ENCODE measurements at places on chromosomes 7 and 10.
A peak's percentile ranks its signal among the peaks of the same experiment; 100 is the strongest.

DNA sequence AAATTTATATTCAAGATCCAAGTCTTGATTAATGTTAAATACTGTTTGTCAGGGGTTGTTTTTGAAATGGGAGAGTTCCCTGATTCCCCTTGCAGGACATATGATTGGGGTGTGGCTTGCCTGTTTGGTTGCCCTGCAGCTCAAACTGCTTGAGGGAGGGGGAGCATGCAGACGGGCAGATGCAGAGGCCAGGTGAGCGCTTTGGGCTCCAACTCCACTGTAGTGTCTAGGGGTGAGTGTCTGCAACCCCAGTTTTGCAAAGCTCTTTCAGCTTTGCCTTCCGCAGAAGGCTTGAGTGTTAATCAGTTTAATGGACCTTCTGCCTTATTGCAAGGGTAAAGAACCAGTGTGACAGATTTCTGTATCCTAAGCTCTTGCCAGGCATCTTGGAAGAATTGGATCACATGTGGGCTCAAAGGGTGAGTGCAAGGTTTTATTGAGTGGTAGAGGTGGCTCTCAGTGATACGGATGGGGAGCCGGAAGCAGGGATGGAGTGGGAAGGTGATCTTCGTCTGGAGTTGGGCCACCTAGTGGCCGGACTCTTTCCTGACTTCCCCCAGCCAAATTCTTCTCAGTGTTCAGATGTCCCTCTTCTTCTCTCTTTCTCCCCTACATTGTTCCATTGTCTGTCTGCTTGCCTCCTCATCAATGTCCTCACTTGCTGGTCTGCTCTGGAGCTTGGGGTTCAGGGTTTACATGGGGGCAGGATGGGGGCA is 479.7 kb downstream of the ATRNL1 start:
- DNase-seq: no peak

DNA sequence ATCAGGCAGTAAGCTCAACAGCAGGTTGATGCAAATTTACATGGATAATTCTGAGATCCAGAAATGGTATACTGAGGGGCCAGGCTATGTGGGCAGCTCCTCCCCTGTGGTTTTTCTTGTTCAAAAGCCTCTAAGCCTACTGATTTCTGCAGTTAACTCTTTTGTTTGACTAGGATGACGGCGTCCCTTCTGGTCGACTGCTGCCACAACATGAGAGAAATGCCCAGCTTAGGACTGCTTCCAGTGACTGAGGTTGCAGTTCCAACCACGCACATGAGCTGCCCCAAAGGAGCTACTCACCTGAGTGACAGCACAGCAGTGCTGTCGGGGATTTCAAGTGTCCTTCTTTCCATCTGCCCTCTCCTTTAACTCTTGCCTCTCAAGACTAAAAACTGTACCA is 973.0 kb upstream of the GHITM start:
- DNase-seq: no peak

- DNase-seq: no peak
Observed at GRCh38 chr10:70939441-70940003, 51.2 kb upstream of the PCBD1 start.

- DNase-seq: no peak
Observed at GRCh38 chr7:48548667-48549066, 375.7 kb upstream of the CDC14C start.

DNA sequence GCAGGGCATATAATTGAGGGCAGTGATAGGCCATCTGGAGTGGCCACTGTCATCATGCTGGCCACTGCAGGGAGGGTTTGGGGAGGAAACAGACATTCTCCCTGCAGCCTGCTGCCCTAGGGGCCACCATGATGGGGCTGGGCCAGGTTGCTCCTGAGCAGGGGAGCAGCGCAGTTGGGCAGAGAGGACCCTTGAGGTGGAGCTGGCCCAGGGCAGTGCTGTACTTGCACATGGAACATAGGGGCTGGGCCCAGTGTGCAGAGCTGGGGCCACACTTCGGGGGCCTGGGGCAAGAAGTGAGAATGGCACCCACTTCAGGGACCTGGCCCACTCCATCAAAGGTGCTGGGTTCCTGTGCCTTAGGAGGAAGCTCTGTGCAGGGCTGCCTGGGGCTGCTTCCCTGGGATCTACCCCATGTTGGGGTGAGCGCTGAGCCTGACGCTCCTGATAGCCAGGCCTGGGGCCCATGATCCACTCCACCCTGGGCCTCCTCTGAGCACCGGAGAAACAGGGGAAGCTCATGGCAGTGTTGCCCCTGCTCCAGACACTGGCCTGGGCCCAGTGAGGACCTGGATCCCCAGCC is 21.3 kb upstream of the NUB1 start:
- DNase-seq: no peak

DNA sequence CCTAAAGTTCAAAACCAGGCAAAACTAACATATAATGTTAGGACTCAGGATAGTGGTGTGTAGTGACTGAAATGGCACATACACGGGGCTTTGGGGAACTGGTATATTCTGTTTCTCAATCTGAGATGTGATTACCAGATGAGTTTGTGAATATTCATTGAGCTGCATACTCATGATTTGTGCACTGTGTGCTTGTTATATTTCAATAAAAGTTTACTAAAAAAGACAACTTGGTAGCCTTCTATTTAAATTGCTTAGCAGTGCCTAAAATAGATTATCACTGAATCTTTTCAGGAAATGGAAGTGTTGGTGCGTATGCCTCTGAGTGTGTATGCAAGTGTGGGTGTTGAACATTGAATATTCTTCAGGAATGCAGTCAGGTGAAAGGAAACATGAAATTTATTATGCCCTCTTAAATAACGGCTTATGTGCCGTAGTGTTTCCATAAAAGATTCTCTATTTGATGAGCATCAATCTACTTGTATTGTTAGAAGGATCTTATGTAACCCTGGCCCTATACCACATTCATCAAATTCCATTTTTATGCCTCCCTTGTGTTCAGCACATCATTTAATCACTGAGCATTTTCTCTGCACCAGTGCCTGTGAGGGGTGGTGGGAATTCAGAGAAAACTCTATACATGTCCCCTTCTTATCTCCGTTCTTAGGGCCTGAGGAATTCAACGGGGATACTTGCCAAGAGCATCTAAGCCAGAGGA is 82.6 kb upstream of the AUTS2 start:
- DNase-seq: no peak

- DNase-seq: no peak
Observed at GRCh38 chr7:105187302-105188169, 173.5 kb downstream of the KMT2E start.

- DNase-seq: no peak
Observed at GRCh38 chr7:120468611-120469010, 195.6 kb downstream of the KCND2 start.

DNA sequence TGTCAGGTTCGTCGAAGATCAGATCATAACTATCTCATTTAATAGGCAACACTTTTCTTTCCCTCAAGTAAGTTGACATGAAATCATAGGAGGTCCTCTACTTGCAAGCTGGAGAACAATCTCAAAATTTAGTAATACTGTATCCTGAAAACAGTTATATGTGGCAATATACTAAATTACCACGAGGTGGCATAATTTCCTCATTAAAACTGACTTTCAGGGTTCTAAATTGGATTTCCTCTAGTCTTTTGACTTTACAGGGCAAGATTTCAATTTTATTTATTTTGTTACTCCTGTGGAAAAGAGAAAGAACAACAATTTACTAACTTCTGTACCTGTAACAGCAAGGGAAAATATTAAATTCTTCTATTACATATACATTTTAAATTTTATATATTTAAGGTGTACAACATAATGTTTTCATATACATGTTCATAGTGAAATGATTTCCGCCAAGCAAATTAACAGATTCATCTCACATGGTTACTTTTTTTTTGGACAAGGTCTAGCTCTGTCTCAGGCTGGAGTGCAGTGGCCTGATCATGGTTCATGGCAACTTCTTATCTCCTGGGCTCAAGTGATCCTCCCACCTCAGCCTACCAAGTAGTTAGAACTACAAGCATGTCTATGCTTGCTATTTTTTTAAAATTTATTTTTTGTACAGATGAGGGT is 53.4 kb upstream of the CYP2C18 start:
- DNase-seq: no peak

DNA sequence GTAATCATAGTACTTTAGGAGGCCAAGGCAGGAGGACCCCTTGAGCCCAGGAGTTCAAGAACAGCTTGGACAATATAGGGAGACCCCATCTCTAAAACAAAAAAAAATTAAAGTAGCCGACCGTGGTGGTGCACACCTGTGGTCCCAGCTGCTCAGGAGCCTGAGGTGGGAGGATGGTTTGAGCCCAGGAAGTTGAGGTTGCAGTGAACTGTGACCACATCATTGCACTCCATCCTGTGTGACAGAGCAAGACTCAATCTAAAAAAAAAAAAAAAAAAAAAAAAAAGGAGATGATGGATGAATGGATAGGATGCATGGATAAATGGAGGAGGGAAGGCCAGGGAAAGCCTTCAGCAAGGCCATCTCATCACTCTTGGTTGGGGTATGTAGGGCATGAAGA is 33.4 kb upstream of the BMPR1A start:
- DNase-seq: no peak

GRCh38 chr7:13593854-13594253 is 395.6 kb downstream of the ETV1 start:
- no peak for DNase-seq

GRCh38 chr7:25805027-25805687 is 346.8 kb upstream of the NFE2L3 start:
- DNase-seq: no peak

DNA sequence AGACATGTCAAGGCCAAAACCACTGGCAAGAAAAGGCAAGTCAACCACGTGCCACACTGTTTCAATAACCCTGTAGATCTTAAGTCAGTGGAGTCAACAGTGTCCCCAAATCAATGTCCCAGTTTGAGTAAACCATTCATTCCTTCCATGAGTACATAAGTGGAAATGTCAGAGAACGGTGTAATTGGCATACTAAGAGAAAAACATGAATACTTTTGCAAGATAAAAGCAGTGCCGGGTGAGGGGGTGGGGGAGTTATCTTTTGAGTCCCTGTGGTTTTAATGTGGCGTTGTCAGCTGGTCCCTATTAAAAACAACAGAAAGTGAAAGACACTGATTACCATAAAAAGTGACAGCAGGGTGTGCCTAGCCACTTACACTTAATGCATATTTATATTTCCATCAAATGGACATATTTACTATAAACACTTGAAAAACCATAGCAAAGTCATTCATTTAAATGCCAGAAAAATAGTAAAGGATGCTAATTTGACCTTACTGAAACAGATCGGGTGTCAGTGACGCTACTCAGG is 37.8 kb downstream of the RSU1 start:
- DNase-seq: peak; percentile 47

DNA sequence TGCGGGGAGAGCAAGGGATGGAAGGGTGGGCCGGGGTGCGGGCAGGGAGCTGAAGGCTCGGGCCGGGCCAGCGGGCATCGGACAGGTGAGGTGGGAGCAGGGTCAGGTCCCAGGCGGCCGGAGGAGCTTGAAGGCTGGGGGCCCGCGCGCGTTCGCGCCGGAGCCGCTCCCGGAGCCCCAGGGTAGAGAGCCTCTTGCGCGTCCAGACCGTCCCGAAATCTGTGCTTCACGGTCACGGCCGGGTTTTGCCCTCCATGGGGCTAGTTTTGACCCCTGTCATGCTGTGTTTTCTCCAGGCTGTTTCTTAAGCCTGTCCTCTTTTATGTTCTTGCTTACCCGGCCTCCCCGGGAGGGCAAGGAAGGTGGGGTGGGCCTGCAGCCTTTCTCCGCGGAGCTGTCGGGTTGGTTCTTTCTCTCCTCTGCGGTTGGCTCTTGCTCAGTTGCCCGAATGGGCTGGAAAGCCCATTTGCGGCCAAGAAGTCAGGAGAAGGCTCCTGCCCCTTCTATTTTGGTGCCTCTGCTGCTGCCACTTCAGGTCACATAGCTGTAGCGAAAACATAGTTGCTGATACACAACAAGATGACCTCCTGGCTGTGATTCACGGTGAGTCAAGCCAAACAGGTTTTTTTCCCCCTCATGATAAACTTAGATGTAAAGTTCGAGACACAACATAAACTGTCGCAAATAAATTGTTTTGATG is 650 bp downstream of the UBE2D1 start:
- DNase-seq: peak; percentile 5

- no peak for DNase-seq
Observed at GRCh38 chr7:5408777-5409176, 14.9 kb downstream of the TNRC18 start.

DNA sequence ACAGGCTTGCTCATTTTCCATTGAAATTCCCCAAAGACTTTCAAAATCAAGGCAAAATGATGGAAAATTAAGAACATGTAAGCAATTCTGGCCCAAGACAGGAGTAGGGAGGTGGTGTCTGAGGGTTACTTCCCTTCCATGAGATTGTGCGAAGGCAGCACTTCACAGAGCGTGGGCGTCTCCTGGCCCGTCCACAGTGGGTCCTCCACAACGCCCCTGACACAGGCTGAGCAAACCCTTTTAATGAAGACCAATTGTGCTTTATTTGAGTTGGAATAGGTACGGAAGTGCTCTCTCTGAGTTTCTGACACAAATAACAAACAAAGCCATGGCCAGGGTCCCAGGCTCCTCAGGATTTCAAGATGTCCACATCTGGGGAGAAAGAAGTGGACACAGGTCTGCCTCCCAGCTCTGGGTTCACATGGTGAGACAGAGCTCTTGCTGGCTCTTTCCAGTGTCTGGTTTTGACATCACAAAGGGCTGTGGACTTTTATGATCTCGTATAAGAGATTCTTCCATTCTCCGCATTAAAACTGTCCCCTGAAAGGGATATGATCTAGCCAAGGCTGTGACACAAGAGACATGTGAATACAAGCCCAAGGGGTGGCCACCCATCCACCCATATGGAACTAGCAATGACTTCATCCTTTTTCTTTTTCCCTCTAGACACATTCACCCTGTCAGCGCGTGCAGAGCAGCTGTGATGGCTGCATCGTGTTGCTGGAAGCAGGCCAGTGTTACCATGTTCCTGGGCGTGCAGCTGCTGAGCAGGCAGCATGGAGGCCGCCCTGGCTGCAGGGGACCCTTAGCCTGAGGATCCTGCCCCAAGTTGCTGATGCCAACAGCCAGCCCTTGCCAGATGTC is 145.6 kb downstream of the ADAM12 start:
- no peak for DNase-seq

- DNase-seq: no peak
Observed at GRCh38 chr7:142790056-142790455, 19.3 kb downstream of the PRSS2 start.

DNA sequence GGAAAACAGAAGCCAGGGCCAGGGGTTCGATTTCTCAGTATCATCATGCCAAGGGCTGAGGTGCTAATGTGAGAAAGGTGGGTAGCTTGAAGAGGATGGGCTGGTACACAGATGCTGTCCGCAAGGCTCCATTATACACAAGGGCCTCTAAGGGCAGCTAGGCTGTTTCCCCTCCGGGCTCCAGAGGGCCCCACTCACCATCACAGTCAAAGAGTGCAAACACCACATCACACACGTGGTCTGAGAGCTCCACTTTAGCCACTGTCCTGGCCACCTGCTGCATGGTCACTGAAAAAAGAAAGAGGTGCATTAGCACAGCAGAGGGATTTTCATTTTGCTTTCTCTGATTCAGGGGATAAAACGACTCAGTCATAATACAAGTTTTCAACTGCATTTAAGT is 20.9 kb upstream of the DNAJB12 start:
- DNase-seq: no peak

- DNase-seq: no peak
Observed at GRCh38 chr7:25485026-25485425, 256.7 kb upstream of the NPVF start.

GRCh38 chr7:137146012-137146455 is 197.5 kb downstream of the PTN start:
- no peak for DNase-seq

Data from activated T-cell treated with anti-CD3 and anti-CD28 coated beads, Interleukin-2, amount 50 U/mL, for 4 hours (primary cell).